ENCODE measurements at places on chromosomes 1 and 21.

DNA sequence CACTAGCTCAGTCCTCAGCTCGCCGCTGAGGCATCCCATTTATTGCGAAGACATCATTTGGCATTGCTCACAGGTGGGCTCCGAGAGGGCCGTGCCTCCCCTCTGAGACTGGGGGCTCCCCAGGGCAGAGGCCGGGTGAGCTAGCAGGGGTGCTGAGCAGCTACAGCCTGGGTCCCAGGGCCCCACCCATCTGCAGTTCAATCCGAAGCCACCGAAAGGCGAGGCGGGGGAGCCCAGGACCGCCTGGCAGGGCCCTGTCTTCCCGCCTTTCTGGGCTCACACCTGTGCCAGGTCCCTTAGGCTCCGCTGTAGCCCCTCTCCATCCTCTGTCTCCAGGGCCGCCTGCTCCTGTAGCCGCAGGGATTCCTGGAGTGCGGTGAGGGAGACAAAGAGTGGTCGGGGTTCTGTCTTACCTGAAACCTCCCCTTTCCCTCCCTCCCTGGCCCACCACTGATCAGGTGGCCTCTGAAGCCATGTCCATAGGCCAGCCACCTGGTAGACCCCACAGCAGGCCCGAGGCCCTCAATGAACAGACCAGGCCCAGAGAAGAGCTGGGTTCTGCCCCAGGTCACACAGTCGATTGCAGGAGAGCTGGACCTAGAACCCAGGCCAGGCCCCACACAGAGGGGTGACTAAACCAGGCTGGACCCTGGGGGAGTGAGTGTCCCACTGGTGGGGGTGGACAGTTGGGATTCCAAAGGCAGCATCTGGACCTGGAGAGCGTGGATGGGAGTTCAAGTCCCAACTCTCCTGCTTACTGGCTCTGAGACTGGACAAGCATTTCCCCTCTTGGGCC is 18.1 kb upstream of the NBPF1 start:
- DNase-seq: no peak

DNA sequence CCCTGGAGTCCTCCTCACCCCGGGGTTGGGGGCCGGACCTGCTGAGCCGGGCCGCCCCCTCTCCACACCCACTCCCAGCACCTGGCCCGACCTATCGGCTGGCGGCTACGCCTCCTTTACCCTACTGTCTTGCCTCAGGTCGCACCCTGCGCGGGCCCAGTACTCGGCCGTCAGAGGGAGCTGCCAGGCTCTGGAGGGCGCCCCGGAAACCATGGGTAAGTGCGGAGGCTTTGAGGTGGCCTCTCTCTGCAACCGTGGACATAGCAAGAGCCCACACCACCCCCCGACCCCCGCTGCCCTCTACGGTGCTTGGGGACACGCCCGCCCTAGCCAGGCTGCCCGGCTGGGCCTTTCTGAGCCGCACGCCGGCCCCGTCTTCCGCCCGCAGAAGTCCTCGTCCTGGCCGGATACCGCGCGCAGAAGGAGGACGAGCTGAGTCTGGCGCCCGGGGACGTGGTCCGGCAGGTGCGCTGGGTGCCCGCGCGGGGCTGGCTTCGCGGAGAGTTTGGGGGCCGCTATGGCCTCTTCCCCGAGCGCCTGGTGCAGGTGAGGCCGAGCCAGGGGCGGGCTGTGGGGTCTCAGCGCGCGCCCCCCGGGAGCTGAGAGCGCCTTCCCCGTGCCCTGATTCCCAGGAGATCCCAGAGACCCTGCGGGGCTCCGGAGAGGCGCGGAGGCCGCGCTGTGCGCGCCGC is at the start of gene SH3D21:
SH3D21 (plus strand) TSS at position 159 of the 692 bp plus-strand sequence; CDS start at position 212, 53 bp downstream.
- DNase-seq: no peak

DNA sequence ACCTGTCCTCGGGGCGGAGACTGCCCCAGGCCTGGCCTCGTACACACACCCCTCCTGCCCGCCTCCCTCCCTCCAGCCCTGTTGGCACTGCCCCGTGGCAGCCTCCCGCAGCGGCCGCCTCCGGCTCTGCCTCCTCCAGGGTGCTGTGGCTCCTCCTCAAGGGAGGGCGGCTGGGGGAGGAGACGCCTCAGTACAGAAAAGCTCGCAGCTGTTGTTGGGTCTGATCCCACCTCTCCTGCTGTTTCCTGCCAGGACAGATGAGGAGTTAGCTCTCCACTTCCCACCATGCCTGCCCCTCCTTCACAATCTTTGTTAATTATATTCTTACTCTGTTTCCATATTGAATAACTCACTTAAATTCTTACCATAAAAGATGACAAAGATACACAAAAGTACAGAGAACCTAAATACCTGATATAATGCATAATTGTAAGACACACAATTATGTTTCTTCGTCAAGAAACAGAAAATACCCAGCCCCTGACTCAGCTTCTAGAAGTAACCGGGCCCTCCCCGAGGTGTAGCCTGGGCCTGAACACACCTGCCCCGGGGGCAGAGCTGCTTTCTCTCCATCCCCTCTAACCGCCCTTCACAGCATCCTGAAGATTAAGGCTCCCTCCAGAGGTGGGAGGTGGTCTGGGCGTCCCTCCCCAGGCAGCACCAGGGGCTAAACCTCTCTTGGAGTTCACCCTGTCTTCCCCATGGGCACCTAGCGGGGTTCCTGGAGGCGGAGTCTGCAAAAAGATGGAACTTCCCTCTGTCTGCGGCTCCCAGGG is 30.6 kb upstream of the COL6A1 start:
- DNase-seq: no peak

GRCh38 chr1:207941665-207942064 is 30.7 kb upstream of the CD34 start:
- DNase-seq: no peak

DNA sequence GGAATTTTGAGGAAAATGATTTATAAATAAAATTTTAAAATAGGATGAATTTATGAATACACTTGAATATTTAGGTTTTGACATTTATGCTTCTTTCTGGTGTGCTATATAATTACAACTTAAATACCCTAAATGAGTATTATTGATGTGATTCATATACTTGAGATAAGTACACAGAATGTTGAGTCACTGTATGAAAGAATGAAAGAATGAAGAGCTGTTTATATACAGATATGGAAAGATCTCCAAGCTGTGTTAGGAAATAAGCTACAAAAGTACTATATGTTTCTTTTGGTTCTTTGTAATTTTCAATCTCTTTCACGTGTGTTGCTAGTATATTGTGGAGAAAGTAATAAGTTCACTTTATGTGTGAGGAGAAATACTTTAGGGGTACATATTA is 147.2 kb downstream of the RASAL2 start:
- no peak for DNase-seq

GRCh38 chr21:20591284-20591683 is 406.9 kb upstream of the NCAM2 start:
- DNase-seq: no peak

DNA sequence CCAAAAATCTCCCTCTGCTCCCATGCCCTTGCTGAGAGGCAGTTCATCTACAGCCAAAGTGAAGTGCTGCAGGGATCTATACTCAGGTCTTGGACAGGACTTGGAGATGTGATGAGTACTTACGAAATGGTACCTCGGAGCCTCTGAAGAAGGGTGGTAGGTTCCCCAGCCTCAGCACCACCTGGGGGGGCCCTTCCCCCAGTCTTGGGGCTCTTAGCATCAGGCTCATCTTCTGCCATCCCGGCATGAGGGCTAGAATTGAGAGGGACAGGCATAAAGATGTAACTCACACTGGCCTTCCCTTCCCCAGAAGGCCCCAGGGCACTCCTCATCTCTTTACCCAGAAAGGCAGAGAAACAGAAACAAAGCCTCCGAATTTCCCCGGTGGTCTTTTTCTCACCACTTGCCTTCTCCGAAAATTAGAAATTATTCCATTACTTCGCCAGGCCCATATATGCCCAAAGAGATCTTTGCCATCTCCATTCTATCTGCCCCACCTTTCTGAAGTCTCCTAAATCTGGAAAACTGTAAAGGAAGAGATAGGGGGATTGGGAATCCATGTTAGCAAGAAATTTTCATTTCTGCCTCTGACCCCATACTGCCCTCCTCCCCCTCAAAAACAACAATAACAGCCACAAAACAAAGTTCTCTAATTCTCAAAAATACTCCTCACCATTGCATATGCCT is 827 bp downstream of the RFX5 start:
- DNase-seq: no peak

GRCh38 chr1:31043631-31044030 is 21.9 kb downstream of the PUM1 start:
- no peak for DNase-seq

DNA sequence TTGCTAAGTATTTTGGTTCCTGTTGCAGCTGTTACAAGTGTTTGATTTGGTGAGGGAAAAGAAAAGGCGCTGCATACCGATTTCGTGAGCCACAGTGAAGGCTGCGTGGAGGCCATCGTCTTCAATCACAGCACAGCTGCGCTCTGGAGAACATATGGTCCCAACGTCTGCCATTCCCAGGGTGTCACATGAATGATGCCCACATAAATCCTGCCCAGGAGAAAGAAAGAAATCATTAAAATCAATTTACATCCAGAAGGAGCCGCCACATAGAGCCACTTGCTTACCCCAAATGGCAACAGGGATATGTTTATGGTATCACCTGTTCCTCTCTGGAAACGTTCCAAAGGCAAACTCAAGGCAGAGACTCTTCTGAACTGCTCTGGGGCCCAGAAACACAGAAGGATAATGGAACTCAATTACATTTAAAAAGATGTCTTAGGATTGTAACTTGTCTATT is 12.2 kb downstream of the ADAMTS5 start:
- DNase-seq: no peak

- no peak for DNase-seq
Measured at GRCh38 chr1:56688522-56689026, 43.5 kb downstream of the PRKAA2 start.

DNA sequence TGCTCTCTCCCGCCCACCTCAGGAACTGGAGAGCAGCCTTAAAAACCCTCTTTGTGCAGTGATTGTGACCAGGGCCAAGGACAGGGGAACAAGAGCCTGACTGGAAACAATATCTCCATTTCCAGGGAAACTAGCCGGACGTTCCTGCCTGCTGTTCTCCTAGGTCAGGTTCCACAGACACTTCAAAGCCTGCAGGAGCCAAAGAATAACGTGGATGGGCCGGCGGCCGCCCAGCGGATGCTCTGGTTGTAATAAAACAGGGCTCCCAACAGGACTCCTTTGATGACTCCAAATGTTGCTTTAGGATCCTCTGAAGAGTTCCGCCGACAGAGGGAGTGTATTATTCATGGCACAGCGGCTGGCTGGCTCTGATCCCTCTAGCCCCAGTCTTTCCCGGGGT is 162.2 kb downstream of the PLXNA2 start:
- no peak for DNase-seq

- no peak for DNase-seq
Measured at GRCh38 chr1:175067362-175068106, at the start of gene TNN. TNN (plus strand) TSS chr1:175067833; CDS start chr1:175077419, 9,586 bp downstream.

- no peak for DNase-seq
Measured at GRCh38 chr1:182589931-182590330, 875 bp upstream of the RNASEL start.

DNA sequence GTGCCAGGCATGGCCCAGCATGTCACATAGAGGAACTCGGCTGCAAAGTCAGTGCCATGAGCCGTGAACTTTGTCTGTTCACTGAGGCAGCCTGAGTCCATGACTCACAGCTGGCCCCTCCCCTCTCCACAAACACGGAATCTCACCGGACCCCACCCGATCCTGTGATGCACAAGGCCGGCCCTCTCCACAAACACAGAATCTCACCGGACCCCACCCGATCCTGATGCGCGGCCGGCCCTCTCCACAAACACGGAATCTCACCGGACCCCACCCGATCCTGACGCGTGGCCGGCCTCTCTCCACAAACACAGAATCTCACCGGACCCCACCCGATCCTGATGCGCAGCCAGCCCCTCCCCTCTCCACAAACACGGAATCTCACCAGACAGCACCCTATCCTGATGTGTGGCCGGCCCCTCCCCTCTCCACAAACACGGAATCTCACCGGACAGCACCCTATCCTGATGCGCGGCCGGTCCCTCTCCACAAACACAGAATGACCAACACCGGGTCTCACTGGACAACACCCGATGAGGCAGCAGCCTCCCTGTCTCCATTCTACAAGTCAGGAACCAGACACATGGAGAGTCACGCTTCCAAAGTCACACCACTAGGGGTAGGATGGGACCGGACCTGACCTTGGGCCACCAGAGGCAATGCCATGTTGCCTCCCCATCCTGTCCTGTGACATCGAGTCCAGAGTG is 39.6 kb upstream of the GPR153 start:
- no peak for DNase-seq

Data from GM12864 (cell line).